CD4-positive, CD25-positive, alpha-beta regulatory T cell (primary cell): ENCODE measurements at places on chromosomes 5 and 9. TPM values are rescaled to one million over a fixed set of nuclear protein-coding genes. Genes with fewer than 3 reads are reported as not detected.

Gene RNF224
- not detected for total RNA-seq

Gene MLANA
- total RNA-seq: not detected

Gene TRPM6
- total RNA-seq: 0.17 TPM

Gene FYB1
- total RNA-seq: 639 TPM

Gene PCDHB10
- not detected for total RNA-seq

Gene SNX24
- 14.2 TPM for total RNA-seq

Gene NPR3
- total RNA-seq: 2.4 TPM

Gene NR2F1-AS1
- total RNA-seq: not detected

GRCh38 chr9:120652934-120653333 lies 61.3 kb downstream of the MEGF9 start:
- no peak for DNase-seq

DNA sequence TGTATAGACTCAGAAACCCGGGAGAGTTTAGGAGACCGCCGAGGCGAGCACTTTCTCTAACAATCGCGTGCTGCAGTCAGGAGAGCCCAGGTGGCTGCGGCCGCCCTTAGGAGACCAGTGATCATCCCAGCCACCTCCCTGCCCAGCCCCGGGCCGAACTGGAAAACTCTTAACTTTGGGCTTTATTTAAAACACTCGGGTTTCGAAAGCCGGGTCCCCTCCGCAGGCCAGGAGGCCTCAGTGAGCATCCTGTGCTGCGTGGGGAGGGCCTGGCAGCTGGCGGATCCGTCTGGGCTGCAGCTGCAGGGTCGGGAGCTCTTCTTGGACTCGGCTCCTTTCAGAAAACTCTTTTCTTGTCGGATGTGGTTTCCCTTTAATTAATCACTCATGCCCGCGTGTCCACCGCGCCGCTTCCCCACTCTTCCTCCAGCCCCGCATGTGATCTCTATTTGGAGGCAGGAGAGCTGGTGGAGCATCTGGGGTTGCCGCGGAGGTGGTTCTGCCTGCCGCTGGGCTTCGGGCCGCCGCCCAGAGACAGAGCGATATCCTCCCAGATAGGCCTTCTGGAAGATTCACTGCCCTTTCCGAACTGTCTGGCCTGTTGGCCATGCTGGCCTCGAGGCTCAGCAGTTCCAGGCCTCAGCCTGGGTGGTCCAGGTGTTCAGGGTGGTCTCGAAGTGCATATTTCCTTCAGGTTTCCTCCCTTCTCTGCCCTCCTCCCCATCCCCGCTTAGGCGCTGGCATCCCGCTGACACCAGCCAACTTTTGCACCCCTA lies 59.5 kb downstream of the TMEM174 start:
- no peak for DNase-seq

GRCh38 chr5:132479111-132479951 lies 11.2 kb downstream of the IRF1 start:
- DNase-seq: peak; percentile 50

DNA sequence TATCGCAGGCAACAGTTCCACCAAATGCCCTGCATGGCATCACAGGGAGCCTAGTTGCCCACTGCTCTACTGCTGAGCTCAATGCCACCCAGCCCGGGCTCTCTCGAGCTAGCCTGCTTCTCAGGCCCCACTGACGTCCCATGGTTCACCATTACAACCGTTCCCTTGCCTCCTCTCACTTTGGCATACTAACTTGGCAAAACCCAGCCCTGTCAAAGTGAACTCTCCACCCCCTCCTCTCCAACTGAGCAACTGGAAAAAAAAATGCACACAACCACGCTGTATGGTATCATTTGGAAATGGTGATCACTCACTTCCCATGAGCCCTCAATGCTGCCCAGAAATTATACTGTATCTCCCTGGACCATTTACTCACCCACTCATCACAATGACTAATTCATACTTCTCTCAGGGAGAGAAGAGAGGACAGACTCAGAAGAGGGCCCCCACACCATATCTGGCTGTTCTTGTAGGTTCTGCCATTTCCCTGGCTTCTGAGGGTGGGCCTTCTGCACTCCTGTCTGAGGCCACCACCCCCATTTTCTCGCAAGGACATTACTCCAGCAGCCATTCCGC lies 51.4 kb upstream of the RARS1 start:
- DNase-seq: no peak

DNA sequence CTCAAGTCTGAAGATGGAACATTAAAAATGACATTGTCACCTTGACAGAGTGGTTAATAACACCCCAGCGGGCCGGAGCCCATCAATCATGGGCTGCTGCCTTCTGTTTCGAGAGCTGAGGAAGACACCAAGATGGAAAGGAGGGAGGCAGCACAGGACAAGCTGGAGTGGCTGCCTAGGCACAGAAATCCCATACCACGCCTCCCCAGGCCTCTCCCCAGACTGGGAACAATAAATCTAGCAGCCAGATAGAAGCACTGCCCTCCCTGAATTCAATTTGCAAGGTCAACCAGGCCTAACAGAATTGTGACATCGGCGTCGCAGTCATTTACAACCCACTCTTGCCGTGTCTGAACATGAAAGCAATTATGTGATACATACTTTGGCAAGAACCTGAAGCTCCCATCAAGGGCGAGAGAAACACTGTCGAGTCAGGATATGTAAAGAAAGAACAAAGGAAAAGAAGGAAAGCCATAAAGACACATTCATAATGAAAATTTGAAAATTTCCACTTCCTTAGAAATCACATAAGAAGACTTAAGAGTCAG lies 35.4 kb upstream of the ZNF354A start:
- no peak for DNase-seq

GRCh38 chr5:82863266-82863665 lies 213.9 kb downstream of the TMEM167A start:
- no peak for DNase-seq

- no peak for DNase-seq
Measured at GRCh38 chr9:33162721-33163311, 4.3 kb downstream of the B4GALT1 start.

DNA sequence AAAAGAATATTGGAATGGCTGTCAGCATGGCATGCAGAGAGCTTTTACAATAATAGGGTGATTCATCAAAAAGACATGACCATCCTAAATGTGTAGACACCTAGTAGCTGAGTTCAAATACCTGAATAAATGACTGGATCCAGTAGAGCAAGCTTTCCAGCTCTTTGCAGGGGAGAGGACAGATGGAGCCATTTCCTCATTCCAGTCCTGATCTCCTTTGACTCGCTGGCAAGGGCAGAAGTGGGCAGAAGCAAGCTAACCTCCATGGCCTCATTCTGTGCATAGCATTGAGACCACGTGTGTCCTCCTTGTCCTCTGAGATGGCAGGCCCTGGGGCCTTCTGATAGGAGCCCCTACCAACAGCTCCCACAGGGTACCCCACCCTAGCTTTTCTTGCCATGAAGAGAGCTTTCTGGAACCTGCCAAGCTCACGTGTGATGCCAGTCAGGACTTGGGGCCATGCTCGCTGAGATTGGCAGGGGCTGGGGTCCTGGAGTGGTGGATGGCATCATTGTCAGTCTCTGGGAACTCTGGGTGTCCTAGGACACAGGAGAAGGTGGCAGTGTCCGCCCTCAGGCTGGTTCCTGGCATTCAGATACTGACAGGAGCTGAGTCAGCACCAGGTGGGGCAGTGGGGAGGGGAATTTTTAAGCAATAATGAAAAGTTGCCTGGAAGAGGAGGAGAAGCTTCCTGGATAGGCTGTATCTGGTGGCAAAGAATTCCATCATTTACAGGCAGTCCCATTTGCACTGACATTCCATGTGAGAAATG lies 33.6 kb downstream of the WWC1 start:
- DNase-seq: no peak

DNA sequence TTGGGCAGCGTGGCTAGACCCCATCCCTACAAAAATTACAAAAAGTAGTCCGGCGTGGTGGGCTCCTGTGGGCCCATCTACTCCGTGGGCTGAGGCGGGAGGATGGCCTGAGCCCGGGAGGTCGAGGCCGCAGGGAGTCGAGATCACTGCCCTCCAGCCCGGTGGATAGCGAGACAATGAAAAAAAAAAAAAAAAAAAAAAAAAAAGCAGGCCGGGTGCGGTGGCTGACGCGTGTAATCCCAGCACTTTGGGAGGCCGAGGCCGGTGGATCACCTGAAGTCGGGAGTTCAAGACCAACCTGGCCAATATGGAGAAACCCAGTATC lies 110.5 kb upstream of the LPCAT1 start:
- no peak for DNase-seq

GRCh38 chr5:134506054-134507039 lies 19.1 kb upstream of the JADE2 start:
- no peak for DNase-seq

DNA sequence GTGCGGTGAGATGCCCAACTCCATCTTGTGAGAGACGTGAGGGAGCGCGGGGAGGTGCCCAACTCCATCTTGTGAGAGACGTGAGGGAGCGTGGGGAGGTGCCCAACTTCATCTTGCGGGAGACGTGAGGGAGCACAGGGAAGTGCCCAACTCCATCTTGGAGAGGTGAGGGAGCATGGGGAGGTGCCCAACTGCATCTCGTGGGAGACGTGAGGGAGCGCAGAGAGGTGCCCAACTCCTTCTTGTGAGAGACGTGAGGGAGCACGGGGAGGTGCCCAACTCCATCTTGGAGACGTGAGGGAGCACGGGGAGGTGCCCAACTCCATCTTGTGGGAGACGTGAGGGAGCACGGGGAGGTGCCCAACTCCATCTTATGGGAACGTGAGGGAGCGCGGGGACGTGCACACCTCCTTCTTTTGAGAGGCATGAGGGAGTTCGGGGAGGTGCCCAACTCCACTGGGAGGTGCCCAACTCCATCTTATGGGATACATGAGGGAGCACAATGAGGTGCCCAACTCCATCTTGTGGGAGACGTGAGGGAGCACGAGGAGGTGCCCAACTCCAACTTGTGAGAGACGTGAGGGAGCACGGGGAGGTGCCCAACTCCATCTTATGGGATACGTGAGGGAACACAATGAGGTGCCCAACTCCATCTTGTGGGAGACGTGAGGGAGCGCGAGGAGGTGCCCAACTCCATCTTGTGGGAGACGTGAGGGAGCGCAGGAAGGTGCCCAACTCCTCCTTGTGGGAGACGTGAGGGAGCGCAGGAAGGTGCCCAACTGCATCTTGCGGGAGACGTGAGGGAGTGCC lies 235.4 kb downstream of the CACNA1B start:
- no peak for DNase-seq

GRCh38 chr9:8489835-8490234 lies 690.3 kb upstream of the DMAC1 start:
- no peak for DNase-seq

GRCh38 chr5:157744051-157745011 lies 819 bp downstream of the LSM11 start:
- DNase-seq: peak; percentile 39

DNA sequence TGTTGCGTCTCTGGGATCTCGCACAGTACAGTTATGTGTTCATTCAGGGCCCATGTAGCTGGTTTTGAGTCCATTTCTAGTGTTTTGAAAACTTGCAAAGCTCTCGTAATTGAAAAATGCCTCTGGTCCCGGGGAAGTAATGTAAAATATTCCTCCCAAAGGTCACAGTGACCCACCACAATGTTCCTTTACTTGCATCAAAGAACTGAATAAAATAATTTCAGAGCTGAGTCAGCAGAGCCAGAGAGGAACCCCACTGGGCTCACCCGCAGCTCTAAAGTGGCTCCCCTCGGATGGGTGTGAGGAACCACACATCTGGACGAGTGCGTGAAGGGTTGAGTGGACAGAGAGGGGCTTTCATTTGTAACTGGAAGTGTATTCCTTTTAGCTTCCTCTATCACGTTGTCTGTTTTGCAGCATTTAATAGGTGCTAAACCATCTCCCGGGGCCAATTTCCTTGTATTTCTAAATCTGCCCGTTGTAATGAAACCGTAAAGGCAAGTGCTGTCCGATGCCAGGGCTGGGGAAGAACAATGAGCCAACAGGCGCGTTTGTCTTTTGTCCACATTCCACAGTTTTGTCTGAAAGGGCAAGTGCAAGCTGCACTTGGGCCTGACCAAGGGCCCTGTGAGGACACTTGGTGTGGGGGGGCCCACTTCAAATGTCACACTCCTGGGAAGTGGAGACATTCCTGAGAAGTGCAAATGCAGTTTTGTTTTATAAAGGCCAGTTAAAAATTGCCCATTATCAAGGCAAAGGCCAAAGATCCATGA lies 29.9 kb downstream of the COL5A1 start:
- no peak for DNase-seq

- no peak for DNase-seq
Measured at GRCh38 chr9:77472646-77473045, 175.5 kb downstream of the GNA14 start.
